ENCODE measurements at places on chromosomes 1 and 21.

DNA sequence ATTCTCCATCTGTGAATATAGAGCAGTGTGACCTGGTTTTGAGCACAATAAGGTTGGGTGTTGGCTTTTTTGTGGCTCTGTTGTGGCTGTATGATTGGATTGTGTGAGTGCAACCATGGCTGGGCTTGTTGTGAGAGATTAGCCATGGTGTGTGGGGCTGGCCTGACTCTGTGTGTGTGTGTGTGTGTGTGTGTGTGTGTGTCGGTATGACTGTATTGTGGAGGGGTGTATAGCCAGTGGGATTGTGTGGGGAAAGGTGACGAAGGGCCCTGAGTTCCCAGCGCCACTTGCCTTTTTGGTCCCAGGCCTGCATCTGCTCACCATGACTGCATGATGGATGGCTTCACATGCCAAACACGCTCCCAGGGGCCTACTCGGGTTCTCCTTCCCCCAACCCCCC lies 5.9 kb upstream of the SLC6A9 start:
- no peak for DNase-seq

- DNase-seq = no peak
Observed at GRCh38 chr1:232822530-232822929, 17.3 kb downstream of the MAP10 start.

GRCh38 chr21:41932576-41933312 lies 21.1 kb downstream of the C2CD2 start:
- DNase-seq = no peak

DNA sequence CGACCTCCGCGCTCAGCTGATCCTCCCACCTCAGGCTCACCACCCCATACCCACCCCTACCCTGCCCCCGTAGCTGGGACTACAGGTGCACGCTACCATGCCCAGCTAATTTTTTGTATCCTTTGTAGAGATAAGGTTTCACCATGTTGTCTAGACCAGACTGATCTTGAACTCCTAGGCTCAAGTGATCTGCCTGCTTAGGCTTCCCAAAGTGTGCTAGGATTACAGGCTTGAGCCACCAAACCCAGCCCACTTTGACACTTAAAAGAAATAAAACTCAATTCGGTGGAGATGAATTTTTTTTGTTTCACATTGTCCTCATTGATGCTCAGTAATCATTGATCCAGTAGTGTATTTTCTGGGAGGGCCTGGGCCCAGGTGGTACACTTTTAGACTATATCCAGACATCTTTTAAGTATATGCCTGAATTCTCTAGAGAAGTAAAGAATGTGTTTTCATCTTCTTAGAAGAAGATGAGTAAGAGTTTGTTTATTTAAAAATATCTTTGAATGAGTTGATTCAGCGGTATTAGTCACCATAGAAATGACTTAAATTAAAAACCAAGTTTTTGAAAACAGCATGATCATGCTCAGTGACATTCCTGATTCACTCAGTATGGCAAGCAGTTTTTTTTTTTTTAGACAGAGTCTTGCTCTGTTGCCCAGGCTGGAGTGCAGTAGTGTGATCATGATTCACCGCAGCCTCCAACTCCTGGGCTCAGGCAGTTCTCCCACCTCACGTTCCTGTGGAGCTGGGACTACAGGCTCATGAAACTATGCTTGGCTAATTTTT lies 57.8 kb downstream of the EPB41 start:
- no peak for DNase-seq

DNA sequence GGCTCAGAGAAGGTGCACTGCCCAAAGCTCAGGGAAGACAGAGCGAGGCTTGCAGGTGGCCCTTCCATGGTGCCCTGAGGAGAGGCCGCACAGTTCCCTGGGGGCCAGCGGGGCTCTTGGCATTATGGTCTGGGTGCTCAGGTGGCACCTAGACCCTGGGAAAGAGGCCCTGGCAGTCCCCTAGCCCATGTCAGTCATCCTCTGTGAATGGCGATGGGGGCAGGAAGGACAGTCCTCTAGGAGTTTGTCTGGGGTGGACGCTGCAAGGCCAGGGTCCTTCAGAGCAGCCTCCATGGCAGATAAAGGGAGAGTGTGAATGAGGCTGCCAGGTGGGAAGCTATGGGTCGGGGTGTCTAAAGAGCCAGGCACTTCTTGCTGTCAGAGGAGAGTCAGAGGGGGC lies 345.9 kb upstream of the VAMP3 start:
- DNase-seq = no peak

DNA sequence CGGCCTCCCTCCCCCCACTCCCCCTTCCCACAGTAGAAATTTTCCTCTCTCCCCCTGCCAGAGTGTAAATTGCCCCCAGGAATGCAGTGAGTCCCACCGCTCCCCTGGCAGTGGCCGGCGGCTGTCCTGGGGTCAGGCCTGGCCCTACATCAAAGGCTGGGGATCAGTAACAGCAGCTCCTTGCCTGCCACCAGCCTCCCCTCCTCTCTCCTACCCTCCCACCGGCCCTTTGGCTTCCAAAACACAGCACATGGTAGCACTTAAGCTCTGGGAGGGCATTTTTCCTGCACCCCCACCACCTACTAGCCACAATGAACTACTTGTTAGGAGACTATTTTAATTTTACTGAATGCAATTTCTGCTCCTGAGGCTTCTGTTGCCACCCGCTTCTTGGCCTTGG lies 9.0 kb upstream of the COL8A2 start:
- DNase-seq = no peak

DNA sequence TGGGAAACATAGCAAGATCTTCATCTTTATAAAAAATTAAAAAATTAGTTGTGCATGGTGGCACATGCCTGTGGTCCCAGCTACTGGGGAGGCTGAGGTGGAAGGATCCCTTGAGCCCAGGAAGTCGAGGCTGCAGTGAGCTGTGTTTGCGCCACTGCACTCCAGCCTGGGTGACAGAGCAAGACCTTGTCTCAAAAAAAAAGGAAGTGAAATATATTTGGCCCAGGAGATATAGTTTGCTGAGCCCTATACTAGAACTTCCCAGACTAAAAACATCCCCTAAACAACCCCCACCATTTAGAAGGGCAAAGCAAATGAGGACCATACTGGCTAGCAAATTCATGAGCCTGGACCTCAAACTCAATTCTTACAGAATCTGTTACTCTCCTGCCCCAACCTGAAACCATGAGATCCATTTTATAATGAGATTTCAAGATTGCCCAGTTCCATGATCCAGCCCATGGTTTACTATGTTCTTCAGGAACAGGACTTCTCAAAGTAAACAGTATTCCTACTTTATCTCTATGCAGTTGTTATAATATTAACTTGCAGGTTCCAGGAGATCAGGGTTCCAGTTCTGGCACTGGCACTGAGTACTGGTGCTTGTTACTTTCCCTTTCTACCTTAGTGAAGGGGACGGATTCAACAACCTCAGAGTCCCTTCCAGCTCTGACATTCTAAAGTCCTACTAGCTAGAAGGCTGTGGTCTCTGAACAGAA lies 48.9 kb upstream of the TADA1 start:
- DNase-seq = no peak

DNA sequence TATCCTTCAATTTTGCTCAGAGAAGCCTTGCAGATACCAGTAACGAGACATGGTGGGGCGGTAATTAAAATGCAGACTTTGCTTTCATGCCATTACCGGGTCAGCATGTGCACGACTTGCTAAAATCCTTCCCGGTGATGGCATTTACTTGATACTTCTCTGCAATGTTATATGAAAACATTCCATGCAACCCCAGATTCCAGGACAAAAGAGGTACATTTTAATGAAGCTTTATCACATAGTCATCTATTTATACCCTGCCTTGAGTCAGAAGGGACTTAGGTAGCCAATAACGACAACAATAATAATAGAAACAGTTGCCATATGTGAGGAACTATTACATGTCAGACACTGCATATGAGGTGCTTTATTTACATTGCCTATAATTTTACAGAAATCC lies 29.4 kb upstream of the PLA2G2C start:
- DNase-seq = no peak

DNA sequence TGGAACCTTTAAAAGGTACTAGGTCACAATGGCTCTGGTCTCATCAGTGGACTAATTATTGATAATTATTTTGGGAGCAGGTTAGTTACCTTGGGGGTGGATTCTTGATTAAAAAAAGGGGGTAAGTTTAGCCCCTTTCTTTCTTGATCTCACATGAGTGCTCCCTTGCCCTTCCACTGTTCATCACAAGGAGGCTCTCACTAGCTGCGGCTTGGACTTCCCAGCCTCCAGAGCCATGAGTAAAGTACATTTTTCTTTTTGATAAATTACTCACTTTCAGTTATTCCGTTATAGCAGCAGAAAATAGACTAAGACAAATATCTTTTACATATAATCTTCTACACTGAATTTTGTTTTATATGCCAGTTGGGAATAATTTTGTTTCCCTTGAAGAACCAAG lies 254.8 kb upstream of the DEPDC1 start:
- no peak for DNase-seq

DNA sequence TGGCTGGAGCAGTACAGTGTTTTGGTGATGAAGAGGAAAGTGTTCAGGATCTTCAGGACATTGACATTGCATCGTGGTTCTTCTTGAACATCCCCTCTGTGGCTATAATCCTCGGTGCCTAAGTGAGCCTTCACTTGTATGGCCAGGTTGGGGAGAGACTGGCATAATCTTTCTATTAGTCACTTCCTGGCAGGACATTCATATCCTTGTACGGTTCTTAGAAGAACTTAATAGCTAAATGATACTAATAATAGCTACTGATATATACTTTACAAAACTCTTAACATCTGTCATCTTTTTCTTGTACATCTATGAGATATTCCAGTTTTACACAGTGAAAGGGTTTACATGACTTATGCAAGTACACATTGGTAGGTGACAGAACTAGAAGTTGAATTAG lies 35.8 kb downstream of the CELF3 start:
- no peak for DNase-seq

DNA sequence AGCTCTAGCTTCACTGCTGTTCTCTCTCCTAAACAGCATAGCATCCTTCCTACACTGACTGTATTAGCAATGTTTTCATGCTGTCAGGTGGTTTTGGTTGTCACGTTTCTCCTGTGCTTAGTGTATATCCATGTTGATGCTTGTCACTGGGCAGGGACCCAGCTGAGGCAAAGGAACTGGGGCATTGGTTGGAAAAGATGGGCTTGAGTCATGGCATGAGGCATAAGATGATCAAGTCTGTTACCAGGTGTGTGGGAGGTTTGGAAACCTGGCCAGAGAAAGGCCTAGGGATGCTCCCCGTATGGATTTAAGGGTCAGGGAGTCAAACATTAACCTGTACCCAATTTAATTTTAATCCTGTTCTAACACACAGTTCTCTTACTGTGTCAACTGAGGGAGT lies 69.6 kb downstream of the OSBPL9 start:
- no peak for DNase-seq

DNA sequence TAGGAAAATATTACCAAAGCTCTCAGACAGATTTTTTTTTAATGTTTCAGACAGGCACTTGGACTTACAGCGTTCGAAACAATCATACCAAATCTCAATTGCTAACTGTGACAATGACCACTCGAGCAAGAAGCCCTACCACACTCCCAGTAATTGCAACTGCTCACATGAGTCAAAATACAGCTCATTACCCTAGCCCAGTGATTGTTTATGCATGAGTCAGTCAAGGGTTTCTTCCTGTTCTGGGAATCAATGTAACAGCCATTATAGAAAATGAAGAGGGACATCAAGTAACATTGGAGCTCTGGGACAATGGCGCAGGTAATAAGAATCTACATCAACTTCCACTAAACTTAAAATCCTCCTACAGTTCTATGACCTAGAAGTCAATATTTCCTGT lies 56.1 kb upstream of the SH3GLB1 start:
- DNase-seq = no peak

- DNase-seq = no peak
Observed at GRCh38 chr1:236608930-236609726, 4.8 kb upstream of the HEATR1 start.

- DNase-seq = no peak
Observed at GRCh38 chr21:44366586-44367211, 13.3 kb downstream of the TRPM2 start.

DNA sequence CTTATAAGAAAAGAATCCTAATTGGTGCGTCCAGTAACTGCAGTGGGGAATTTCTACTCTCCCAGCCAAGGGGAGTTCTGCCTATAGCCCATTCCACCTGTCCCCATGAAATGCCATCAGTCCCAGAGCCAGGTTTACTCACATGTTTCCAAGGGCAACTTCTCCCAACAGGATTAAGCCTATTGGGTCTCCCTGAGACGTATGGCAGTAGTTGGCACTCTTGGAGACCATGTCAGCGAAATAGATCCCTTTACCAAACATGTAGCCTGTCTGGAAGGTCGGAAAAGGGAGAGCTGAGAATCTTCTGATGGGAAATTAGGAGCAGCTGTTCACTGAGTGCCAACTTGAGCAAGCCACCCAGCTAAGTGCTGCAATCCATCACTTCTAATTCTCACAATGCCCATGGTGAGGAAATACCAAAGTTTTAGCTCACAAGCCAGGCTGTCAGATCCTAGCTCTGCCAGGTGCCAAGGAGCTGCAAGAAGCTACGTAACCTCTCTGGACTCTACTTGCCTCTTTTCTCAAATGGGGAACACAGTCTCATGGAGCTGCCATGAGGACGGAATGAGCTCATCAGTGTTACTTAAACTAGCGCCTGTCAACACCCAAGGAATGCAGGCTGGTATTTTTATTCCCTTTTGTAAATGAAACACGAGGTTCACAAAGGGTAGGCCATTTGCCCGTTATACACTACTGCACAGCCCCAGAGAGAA lies 43.9 kb downstream of the PARP1 start:
- no peak for DNase-seq

- no peak for DNase-seq
Observed at GRCh38 chr1:192821296-192821695, 12.5 kb downstream of the RGS2 start.

DNA sequence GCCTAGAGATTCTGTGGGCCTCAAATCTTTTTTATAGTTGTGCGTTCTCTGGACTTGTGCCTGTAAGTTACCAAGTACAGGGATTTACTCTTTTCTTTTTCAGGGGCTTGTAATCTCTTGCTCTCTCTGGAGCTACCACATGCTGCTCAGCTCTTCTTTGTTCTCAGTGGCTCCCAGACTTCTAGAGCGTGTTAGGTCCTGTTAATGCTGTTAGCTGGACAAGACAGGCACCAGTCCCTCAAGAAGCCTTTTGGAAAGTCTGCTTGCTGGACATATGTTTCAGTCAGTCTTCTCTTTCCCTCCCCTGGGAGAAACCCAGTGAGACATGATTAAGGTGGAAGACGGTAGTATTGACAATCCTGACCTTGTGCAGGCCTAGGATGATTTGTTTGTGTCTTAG lies 29.4 kb downstream of the KCNK2 start:
- DNase-seq = no peak

DNA sequence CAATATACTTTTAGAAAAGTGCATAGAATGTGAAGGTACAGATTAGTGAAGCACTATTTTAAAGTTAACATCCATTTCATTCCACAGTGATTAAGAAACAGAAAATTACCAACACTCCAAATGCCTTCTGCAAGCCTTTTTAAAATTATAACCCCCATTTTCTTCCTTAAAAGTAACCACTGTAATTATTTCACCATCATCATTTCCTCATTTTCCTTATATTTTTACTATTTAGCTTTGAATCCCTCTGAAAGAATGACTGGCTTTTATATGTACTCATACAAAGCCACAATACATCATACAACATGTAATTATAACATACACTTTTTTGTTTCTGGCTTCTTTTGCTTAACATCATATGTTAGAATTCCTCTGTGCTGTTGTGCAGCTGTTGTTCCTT lies 6.5 kb upstream of the NEGR1 start:
- DNase-seq = no peak
